ENCODE measurements at places on chromosomes 11 and 22.

GRCh38 chr11:70680781-70681281 is 282.5 kb downstream of the CTTN start:
- no peak for DNase-seq

GRCh38 chr22:26095256-26095956 is 73.9 kb upstream of the SEZ6L start:
- DNase-seq = no peak

DNA sequence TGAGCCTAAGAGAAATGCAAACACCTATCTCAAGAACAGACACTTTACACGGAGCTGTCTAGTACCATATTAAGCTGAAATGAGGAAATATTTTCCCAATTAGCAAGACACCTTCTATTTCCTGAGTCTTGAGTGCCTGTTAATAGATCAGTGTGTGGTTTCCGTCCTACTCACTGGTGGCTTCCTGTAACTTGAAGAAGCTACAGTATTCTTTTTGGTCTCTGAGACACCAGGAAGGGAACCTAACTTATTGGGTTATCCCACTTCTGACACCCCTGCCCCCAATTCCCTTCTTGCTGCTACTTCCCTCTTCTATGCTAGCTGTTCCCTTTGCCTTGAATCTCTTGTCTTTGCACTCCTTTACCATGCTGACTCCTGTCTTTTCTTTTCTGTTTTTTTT is 92.7 kb downstream of the FDX1 start:
- DNase-seq = peak; percentile 7

DNA sequence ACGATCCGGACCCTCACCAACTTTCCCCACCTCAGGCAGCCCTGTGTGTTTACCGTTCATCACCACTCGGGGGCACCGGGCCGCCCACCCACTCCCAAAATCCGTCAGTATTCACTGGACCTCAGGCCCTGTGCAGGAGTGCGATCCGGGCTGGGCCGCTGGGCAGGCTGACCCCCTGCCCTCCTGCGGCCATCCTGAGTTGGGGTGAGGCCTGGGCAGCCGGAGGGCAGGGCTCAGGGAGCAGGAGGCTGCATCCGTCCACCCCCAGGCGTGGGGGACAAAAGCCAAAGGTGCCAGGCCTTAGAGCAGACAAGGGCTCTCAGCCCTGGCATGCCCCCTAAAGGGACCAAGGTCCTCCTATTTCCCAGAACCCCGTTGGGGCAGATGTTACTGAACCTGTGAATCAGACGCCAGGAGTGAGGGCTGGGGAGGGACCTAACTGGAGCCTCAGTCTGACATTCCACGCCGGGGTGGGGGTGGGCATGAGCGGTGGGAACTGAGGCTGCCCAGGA is 16.8 kb upstream of the TMEM191C start:
- no peak for DNase-seq

- no peak for DNase-seq
Observed at GRCh38 chr22:24580276-24580675, 12.6 kb downstream of the LRRC75B start.

- no peak for DNase-seq
Observed at GRCh38 chr11:33830903-33831648, 56.8 kb upstream of the FBXO3 start.

DNA sequence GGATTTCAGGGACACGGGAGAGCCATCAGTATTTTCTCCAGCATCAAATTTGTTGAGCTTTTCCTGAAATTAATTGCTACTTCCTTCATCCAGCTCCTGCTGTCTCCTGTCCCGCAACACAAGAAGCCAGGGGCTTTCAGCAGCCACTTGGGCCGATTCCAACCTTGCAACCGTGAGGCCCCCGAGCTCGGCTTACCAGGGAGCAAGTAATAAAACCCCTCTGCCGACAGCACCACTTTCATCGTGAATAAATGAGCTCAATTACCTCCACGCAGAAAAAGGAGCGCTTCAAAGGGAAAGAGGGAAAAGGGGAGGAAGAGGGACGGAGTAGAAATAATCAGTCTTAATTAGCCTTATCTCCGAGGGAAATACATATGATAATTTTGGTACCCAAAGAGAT is 76.6 kb downstream of the CELSR1 start:
- DNase-seq = no peak

DNA sequence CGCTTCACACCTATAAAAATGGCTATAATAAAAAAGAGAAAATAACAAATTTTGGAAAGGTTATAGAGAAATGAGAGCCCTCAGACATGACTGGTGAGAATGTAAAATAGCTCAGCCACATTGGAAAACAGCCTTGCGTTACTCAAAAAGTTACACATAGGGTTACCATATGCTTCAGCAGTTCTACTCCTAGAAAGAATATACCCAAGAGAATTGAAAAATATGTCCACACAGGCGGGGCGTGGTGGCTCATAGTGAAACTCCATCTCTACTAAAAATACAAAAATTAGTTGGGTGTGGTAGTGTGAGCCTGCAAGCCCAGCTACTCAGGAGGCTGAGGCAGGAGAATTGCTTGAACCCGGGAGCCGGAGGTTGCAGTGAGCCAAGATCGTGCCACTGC is 7.6 kb upstream of the JHY start:
- DNase-seq = no peak

DNA sequence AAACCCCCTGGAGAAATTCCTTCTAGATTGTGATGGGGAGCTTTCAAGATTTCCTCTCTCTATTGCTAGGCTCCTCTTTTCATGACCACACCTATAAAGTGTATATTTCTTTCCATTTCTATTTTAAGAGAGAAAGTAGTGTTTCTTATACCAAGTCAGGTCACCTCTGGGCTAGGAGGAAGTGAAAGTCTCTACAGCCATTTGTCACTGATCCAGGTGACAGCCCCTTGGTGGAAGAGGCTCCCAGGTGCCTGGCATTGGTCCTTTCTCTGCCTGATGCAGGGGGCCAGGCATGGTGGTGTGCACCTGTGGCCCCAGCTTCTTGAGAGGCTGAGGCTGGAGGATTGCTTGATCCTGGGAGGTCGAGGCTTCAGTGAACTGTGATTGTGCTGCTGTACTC is 64.7 kb downstream of the DHCR7 start:
- DNase-seq = peak; percentile 94

- DNase-seq = peak; percentile 40
Observed at GRCh38 chr11:119389611-119390254, 8.2 kb upstream of the USP2 start.

DNA sequence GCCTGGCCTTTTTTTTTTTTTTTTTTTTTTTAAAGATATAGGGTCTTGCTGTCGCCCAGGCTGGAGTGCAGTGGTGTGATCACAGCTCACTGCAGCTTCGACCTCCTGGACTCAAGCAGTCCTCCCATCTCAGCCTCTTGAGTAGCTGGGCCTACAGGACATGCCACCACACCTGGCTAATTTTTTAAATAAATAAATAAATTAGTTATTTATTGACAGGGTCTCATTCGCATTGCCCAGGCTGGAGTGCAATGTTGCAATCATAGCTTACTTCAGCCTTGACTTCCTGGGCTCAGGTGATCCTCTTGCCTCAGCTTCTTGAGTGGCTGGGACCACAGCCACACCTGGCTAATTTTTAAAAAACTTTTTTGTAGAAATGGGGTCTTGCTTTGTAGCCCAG is 10.5 kb downstream of the AP2A2 start:
- no peak for DNase-seq

GRCh38 chr11:20443596-20443995 is 56.1 kb downstream of the PRMT3 start:
- DNase-seq = peak; percentile 25

DNA sequence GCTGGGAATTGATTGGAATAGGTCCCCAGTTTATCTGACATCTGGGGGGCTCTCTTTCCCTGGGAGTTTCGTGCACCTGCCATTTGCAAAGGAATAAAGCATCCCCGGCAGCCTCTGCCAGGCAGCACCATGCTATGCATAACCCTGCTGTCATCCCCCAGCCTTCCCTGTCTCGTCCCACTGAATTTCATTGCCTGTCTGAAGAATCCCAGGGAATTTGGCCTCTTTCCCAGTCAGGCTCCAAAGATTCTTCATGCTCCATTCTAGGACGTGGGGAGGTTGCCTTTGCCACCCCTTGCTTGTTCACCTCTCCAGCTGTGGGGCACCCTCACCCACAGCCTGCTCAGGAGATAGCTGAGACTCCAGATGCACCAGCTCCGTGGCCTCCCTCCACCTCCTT is 195.1 kb upstream of the TBCEL start:
- DNase-seq = no peak

- peak; percentile 7 for DNase-seq
Observed at GRCh38 chr11:29962243-29962642, 54.6 kb downstream of the KCNA4 start.

- DNase-seq = no peak
Observed at GRCh38 chr11:60993615-60994014, 22.1 kb downstream of the CD6 start.

DNA sequence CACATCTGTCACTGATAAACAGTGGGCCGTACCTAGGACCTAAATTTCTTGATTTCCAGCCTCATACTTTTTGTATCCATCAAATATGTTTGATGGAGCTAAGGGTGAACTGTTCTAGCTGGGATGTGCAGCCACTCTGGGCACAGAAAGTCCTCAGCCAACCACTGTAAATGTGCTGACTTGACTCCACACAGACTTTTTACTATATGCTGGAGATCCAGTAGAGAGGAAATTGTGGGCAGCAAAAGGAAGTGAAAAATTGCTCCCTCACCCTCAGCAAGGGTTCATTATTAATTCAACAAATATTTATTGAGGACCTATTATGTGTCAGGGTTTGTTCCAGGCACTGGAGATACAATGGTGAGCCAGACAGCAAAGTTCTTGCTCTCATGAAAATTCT is 54.2 kb upstream of the AMPD3 start:
- no peak for DNase-seq

DNA sequence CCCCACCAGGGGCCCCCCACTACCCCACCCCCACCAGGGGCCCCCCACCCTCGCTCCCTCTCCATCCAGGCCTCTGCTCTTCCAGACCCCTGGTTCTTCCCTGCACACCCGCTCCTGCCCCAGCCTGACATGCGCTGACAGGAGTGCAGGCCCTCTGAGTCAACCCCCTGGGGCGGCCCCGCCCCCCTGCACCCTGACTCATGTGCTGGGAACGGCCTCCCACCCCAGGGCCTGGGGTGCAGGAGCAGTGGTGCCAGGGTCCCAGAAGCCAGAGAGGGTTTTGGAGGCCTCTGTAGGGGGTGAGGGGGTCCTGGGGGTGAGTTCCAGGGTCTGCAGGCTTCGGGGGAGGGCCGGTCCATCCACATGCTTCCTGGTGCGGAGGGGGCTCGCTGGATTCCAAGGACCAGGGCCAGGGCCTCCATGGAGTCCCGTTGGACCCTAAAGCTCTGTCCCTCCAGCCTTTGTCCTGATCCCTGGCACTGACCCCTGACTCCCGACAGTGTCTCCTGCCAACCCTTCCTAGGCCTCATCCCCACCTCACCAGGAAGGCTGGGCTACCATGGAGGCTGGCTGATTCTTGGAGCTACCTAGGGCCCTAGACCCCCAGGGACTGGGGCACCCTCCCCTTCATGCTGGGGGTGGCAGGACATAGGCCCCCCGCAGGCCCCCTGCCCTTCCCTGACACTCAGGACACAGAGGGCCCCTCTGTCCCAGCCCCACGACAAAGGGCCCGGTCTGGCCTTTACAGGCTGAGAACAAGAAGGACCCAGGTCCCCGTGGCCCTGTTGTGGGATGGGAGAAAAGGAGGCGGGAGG is 583 bp upstream of the PKP3 start:
- DNase-seq = no peak

GRCh38 chr22:47144076-47144765 is 381.8 kb downstream of the TBC1D22A start:
- no peak for DNase-seq

DNA sequence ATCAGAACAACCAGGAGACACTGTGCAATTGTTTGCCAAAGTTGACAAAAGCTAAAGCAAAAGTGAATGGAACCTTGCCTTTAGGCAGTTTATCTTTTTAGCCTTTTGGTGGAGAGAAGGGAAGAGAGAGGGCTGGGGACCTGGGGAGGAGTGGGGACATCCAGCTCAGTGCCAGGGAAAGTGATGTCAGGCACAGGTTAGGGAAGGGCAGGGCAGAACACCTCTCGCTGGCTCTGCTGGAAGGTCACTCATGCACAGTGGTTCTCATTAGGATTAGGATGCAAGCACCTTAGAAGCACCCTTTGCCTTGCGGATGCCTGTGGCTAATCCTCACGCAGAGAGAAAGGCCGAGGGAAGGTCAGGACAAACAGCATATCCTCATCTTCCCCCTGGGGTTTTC is 14.3 kb upstream of the LINC01488 start:
- DNase-seq = no peak

- DNase-seq = no peak
Observed at GRCh38 chr22:36610056-36610455, 81.1 kb upstream of the EIF3D start.

DNA sequence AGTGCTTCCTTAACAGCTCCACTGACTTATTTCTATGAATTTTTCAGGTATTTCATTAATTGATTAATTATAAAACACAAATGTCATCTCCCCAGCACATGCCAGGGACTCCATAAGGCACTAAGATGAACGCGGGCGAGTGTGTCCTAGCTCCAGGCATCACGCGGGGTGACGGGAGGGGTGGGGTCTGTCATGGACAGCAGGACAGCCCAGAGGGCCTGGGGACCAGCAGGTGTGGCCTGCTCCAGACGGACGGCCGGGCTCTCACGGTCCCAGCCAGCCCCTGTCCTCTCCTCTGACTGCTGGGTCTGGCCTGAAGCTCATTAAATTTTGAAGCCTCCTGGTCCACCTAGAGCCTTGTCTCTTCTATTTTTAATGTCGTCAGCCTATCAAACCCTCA is 531.1 kb downstream of the BRD1 start:
- no peak for DNase-seq

- DNase-seq = peak; percentile 76
Observed at GRCh38 chr11:61041755-61042518, 60.4 kb upstream of the CD5 start.

DNA sequence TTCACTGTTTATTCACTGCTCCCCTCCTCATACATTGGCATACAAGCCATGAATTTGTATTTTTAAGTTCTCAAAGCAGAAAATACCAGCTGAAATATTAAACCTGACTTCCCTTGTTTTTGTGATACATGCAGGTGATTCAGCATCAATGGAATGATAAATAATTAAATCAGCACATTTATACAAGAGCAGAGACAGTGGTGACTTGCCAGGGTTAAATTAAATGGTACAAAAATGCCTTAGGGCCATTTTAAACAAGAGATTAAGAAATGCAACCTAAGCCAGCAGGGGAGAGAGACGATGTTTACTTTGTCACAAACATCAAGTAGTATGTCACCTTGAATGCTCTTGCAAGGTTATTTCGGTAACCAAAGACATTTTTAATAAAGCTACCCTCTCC is 95.9 kb upstream of the DDI1 start:
- DNase-seq = no peak

- DNase-seq = no peak
Observed at GRCh38 chr11:119108857-119109221, 1.7 kb downstream of the C2CD2L start.

All from OCI-LY7 (cell line).